Activated naive CD4-positive, alpha-beta T cell (primary cell): ENCODE measurements at places on chromosomes 6 and 20.

GRCh38 chr6:110629153-110629552 lies 152.7 kb upstream of the SLC22A16 start:
- DNase-seq, result no peak

GRCh38 chr6:156508923-156509322 lies 268.3 kb upstream of the ARID1B start:
- no peak for DNase-seq

DNA sequence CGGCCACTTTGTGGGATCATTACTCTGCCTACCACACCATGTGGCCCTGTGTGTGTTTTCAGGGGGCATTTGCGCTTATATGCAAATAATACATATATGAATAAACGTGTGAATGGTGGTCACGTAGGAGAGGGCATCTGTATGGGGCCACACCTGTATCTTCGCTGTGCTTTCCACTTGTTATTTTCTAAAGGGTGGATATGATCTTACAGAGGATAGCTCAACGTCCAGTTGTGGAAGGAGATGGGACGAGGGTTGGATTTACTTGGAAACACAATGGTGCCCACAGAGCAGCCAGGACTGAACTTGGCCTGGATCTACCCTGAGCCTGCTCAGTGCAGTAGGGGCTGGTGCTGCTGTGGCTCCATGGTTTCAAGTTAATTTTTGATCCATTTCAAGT lies 93.3 kb downstream of the YTHDF1 start:
- DNase-seq, result no peak

GRCh38 chr6:167517254-167517916 lies 192.5 kb downstream of the TTLL2 start:
- no peak for DNase-seq

DNA sequence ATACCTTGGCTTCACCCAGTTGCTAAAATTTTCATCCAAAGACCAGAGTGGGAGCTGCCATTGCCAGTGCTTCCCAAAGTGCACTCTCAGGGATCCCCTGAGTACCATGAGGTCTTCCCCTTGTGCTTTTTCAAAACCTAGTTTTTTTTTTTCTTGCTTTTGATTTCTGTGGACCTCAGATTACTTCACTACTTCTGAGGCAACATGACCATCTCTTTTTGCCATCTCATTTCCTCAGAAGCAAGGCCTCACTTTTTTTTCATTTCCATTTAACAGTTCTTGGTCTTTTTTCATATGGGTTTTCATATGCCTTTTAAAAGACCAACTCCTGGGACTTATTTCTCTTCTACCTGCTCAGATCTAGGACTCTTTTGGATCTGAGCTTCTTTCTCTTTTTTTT lies 64.1 kb upstream of the MMS22L start:
- DNase-seq, result no peak
